ENCODE measurements at places on chromosomes 13 and 19. TPM values are rescaled to one million over a fixed set of nuclear protein-coding genes. Genes with fewer than 3 reads are reported as not detected.

DNA sequence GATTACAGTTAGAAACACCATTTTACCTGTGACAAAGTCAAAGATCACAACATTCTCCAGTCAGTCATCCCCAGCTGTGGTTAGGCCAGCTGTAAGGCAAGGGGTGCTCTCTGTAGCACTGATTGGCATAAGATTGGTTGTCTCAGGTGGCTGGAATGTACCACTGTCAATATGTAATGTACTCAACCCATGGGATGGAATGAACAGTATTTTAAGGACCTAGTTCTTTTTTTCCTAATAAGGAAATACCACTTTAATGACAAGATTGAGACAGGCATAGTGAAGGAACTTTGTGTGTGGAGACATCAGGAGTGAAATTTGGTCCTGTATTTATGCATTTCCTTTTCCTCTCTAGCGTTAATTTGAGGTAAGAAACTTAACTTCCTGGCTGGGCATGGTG lies 310.7 kb downstream of the ITGBL1 start:
- DNase-seq: no peak

DNA sequence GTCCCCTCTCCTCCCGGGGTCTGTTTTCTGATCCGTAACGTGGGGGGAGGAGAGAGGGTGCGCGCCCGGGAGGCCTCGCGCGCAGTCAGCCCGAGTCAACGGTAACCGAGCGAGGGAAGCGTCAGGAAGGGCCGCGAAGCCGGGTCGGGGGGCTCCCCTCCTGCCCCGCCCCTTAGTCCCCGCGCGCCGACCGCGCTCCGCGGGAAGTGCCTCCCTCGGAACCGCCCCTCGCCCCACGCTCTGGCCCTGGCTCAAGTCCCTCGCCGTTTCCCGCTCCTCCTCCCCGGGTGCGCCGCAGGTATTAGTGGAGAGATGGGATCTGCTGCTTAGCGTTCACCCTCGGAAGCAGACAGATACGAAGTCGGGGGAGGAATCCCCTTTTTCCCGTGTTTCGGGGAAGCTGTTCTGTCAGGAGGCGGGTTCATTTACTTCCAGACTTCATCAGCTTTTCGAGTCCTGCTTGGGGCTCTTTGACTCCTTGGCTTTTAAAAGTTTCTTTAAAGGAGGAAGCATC lies 770 bp downstream of the HNRNPM start:
- DNase-seq: peak; percentile 48

DNA sequence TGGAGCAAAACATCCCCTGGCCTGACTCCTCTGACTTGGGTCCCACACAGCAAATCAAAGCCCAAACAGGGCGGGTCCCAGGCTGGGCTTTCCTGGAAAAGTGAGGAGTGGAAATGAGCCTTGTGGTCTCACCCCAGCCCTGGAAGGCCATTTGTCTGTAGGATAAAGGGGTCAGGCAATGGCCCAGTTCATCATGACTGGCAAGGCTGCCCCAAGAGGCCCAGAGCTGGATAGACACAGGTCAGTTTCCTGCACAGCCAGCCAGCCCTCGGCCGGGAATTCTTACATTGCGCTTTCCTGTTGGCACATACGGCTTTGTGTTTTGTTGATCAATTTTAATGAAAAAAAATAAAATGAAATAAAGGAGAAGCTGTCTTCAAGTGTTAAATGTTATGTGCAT lies 174.3 kb downstream of the TSHZ3 start:
- DNase-seq: no peak

DNA sequence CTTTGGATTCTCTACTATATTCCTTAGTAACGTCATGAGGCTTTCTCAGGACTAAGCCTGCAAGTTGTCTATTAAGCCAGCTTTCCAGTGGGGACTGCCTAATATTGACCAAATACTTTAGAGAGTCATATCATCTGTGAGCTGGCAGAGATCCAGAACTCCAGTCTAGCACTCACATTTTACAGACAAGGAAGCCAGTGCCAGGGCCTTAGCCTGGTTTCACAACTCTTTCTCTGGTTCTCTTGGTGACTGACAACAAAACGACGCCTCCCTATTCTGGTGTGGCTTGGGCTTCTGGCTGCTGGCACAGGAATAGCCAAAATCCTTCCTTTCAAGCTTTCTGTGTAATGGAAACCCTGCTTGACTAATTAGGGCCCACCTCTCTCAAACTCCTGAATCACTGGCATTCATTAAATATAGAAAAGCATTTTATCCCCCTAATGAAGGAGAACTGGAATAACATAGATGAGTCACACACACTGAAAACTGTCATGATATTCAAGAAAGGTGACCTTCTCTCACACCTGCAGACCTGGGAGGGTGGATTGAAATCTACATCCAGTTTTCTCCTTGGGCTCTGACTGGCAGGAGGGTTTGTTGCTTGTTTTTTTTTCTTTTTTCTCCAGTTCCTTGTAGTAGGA lies 75.2 kb upstream of the UBL3 start:
- peak; percentile 68 for DNase-seq

- no peak for DNase-seq
Measured at GRCh38 chr13:31517599-31517998, 221.7 kb upstream of the RXFP2 start.

DNA sequence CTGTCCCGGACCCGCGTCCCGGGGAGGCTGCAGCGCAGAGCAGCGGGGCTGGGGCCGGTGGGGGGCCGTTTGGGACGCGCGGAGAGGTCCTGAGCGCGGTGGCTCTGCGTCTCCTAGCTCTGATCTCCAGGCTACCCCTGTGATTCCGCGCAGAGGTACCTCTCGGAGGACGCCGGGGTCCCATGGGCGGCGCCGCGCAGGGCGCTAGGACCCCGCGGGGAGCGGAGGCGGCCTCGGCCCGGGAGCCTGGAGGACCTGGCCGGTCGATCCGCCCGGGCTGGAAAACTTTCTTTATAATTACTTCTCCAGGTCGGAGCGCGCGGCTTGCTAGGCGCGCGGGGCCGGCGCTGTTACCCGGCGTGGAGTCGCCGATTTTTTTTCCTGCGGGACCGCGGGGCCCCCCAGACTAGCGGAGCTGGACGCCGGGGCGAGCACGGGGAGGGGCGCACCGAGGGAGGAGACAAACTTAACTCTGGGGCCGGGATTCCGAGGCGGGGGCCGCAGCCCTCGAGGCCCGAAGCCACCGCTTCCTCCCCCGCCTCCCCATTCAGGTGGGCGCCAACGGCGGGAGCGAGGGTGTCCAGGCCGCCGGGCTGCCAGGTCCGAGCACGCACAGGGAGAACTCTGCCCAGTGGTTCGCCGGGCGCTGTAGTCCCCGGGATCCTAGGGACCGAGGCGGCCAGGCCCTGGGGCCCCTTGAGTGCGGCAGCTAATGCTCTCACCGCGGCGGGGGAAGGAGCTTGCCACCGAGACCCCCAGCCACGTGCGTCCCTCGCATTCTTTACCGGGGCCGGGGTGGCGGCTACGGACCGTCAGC lies 848 bp upstream of the CEBPA start:
- DNase-seq: peak; percentile 73

GRCh38 chr13:79973533-79973963 lies 367.4 kb downstream of the SPRY2 start:
- no peak for DNase-seq

DNA sequence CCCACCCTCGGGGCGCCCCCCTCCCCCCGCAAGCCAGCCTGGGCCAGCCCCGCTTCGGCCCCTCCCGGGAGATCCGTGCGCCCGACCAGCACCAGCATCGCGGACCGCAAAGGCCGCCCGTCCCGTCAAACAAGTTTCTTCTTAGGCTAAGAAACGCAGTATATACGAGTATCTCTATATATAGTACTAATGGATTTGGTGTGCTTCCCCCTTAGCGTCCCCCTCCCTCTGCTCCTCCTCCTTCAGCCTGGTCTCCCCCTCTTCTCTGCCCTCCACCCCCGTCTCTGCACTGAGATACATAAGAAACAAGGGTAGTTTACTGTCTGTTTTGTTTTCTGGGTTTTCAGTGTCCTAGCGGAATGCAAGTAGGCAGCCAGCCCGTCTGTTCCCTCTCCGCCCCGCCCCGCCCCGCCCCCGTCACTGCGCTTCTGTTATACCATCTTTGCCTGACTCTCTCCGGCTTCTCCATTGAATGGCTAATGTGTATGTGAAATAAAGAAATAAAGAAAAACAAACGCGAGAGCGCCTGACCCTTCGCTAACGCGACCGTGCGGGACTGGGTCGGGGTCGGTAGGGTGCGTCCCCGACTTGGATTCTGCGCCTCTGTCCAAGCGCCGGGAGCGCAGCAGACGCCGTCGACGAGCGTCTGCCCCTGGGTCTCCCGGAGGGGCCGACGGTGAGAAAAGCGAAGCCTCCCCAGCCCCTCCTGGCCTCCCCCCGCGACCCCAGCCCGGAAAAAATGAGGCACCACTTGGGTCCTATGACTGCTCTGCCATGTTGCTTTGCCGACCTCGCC lies 4.2 kb downstream of the LYL1 start:
- peak; percentile 65 for DNase-seq

- DNase-seq: no peak
Measured at GRCh38 chr19:17128820-17129219, 53.2 kb downstream of the MYO9B start.

DNA sequence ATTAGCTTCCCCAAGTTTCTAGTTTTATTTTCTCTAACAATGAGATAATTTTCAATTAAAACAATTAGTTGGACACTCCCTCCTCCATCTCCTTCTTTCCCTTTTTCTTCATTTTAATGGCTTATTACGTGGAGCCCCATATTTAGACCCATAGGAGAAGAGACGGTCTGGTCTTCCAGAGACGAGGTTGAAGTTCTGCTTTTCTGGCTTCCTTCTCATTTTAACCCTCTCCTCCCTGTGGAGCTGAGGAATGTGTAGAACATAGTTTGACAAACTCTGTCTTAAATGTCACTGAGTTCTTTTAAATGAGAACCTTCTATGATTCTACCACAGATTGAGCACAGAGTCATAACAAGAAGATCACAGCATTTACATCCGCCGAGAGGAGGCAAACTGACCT lies 86.8 kb downstream of the EDNRB start:
- no peak for DNase-seq

GRCh38 chr13:21324803-21325202 lies 134.3 kb downstream of the ZDHHC20 start:
- no peak for DNase-seq

GRCh38 chr13:38365661-38366060 lies 16.0 kb downstream of the UFM1 start:
- DNase-seq: no peak

DNA sequence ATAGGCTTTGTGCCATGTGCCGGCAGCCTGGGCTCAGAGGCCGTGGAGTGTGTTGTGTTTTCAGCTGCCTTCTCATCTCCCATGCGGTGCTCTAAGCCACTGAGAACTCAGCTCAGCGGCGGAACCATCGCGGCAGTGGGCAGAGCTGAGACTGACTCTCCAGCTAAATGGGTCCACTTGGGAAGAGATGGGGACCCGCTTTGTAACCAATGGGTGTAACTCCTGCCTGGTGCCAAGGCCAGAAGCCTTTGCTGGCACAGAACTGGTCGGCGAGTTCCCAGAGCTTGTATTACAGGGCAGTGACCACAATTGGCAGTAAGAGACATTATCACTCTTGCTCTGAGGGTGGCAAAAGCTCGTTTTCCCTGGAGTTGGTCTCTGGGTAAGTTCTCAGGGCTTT lies 183.0 kb downstream of the STK24 start:
- no peak for DNase-seq

DNA sequence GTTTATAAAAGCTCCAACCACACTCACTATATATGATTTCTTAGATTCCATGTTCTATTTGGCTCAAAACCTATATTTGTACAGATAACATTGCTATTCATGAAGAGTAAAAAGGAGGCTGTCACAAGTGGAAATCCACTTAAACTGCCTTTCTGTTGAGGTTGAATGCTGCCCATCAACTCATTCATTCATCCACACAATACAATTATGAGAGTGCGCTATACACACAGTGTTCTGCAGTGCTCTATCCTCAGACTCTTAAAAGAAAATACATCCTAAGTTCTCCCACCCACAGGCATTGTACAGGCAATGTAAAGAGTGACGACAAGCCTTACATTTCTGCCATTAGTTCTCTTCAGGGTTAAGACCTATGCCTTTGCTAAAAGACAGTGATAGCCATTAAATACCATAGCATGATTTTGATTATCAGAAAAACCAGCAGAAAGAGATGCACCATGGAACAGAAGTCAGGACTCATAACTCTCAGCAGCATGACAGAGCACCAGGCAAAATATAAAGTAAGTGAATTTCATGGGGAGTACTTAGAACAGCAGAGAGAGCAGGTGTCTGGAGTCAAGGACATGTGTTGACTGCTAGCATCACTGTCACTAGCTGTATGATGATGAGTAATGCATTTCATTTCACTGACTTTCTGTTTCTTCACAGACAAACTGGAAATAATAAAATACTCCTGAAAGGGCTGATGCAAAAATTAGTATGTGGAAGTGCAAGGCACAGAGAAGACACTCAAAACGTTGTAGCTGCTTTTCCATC lies 218.0 kb downstream of the RBM26 start:
- DNase-seq: no peak

GRCh38 chr13:95155093-95155492 lies 146.2 kb downstream of the ABCC4 start:
- DNase-seq: no peak

DNA sequence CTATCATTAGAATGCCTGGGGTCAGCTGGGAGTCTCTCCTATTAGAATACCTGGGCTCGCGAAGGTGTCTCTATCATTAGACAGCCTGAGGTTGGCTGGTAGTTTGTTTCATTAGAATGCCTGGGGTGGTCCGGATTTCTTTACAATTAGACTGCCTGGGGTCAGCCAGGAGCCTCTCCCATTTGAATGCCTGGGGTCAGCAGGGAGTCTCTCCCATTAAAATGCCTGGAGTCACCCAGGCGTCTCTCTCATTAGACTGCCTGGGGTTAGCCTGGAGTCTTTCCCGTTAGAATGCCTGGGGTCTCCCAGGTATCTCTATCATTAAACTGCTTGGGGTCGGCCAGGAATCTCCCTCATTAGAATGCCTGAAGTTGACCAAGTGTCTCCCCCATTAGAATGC lies 1458.3 kb downstream of the UQCRFS1 start:
- no peak for DNase-seq

DNA sequence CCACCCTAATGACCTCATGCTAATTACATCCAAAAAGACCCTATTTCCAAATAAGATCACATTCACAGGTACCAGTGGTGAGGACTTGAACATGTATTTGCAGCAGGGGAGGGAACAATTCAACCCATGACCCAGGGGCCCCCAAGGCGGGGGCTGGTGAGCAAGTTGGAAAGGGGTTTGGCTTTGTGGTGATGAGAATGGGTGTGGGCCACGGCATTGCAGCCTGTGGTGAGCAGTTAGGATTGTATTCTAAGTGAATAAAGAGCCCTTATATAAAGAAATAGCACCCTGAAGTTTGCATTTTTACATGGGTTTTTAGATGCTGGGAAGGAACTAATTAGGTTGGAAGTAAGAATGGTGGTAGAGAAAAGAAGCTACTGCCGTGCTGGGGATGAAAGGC lies 694.2 kb downstream of the EFNB2 start:
- no peak for DNase-seq

- DNase-seq: no peak
Measured at GRCh38 chr13:84574851-84575250, 692.6 kb upstream of the SLITRK1 start.

FPR1 gene
- 16.6 TPM for total RNA-seq

UBE2L5 gene
- total RNA-seq: not detected

CPAMD8 gene
- 64.1 TPM for total RNA-seq

C19orf85 gene
- not detected for total RNA-seq

ETV2 gene
- 0.38 TPM for total RNA-seq

ZNF792 gene
- 9.1 TPM for total RNA-seq

ELANE gene
- 0.85 TPM for total RNA-seq

GPC6 gene
- 15.5 TPM for total RNA-seq

SIGLEC12 gene
- total RNA-seq: 0.66 TPM

CEACAM20 gene
- total RNA-seq: not detected

KLHL1 gene
- total RNA-seq: not detected

All from kidney (tissue), 22 donors.